ENCODE measurements at places on chromosomes 5 and 9.

DNA sequence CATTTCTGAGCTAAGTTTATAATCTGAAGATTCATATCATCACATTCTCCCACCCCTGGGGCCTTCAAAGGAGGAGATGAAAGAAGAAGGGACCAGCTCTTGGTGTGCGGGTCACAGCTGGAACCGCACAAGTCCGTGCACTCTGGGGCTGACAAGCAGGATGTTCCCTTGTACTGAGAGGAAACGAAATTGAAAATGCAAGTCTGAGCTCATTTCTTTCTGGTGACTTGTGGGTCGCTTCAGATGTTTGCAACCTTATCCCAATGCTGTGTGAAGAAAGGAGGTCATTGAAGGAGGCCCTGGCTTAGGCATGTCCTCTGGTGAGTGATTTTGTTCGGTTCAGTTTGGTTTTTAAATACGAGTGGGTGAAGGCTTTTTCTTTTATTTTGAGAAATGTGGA, 59.6 kb downstream of the C9orf152 start:
- DNase-seq = peak; percentile 45

DNA sequence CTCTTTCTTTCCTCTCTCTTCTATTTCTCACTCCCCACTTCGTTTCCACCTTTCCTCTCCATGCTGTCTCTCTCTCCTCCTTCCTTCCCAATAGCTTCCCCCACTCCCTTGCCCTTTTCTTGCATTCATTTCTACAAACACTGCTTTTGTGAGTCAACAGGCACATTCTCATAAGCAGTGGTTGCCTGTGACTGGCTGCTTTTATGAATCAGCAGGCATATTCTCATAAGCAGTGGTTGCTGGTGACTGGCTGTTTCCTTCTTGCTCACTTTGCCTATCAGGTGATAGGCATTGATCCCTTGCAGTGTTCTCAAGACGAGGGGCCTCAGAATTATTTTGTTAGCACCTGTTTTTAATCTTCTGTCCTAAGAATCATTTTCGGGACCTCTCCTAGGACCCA, 116.1 kb upstream of the ACTBL2 start:
- DNase-seq = no peak

GRCh38 chr9:4840018-4840417, 47.3 kb downstream of the RCL1 start:
- DNase-seq = no peak

- DNase-seq = no peak
Observed at GRCh38 chr9:3181049-3181953, 337.4 kb upstream of the PUM3 start.

DNA sequence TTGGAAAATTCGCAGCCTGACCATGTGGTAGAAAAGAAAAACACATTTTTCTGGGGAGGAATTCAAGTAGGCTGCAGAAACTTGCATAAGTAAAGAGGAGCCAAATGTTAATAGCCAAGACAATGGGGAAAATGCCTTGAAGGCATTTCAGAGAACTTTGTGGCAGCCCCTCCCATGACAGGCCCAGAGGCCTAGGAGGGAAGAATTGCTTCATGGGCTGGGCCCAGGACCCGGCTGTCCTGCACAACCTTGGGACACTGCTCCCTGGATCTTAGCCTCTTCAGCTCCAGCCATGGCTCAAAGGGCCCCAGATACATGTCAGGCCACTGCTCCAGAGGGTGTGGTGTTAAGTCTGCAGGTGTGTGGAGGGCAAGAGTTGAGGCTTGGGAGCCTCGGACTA, 158.6 kb downstream of the OSTF1 start:
- DNase-seq = no peak

DNA sequence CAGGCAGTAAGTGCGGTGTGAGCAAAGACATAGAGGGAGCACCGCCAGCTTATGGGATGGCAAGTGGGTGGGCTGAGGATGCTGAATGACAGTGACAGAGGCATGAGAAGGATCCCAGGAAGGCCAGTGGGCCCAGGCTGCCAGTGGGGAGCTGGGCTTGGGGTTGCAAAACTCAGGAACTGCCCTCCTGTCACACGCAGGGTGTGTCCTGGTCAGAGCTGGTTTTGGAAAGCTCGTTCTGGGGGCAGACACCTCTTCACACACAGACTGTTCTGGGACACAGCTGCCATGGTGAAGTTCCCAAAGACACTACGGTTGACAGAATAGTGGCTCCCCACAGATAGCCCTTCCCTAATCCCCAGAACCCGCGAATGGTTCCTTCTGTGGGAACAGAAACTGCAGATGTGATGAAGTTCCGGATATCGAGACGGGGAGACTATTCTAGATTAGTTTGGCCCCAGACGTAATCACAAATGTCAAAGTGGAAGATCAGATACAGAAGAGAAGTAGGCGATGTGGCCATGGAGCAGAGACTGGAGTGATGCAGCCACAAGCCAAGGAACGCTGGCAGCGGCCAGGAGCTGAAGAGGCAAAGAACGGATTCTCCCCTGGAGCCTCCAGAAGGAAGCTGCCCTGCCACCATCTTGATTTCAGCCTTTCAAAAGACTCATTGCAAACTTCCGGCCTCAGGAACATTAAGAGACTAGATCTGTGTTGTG, 159.0 kb downstream of the COL23A1 start:
- no peak for DNase-seq

- DNase-seq = no peak
Observed at GRCh38 chr5:101123363-101123762, 220.3 kb upstream of the ST8SIA4 start.

DNA sequence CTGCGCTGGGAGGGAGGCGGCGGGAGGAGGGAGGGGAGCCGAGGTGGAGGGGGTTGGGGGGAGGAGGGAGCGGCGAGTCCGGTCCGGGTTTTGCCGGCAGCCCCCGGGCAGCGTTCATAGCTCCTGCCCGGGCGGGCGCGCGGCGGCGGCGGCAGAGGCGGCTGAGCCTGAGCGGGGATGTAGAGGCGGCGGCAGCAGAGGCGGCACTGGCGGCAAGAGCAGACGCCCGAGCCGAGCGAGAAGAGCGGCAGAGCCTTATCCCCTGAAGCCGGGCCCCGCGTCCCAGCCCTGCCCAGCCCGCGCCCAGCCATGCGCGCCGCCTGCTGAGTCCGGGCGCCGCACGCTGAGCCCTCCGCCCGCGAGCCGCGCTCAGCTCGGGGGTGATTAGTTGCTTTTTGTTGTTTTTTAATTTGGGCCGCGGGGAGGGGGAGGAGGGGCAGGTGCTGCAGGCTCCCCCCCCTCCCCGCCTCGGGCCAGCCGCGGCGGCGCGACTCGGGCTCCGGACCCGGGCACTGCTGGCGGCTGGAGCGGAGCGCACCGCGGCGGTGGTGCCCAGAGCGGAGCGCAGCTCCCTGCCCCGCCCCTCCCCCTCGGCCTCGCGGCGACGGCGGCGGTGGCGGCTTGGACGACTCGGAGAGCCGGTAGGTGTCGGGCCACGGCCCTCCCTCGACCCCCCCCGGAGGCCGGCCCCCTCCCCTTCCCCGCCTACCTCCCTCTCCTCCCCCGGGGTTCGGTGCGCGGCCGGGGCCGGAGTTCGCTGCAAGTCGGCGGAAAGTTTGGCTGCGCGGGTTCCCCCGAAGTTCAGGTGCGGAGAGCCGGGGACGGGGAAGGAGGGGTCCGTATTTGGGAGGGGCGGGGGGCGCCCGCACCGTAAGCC, at the start of gene CXXC5:
Gene CXXC5 (plus strand): TSS at position 145 of the 877 bp plus-strand sequence. CDS start 32,175 bp downstream, outside the sequence.
- peak; percentile 43 for DNase-seq

GRCh38 chr5:68720884-68721610, 372.8 kb upstream of the SLC30A5 start:
- DNase-seq = no peak

DNA sequence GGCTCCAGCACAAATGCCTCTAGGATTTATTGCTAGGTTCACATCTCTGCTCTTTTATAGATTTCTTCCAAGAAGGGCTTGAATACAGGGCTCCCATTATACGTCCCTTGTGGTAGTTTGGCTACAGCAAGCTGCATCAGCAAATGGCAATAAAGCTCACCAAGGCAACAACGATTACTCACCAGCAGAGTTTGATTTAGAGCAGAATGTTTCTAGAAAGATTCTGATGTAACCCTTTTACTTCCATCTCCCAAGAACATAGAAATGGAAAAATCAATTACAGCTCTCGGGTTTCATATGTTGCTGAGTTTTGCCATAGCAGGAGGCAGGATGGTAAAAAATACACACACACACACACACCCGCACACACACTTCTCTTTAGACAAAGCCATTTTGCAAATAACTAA, 124.2 kb upstream of the TNPO1 start:
- DNase-seq = no peak

- DNase-seq = no peak
Observed at GRCh38 chr5:39555788-39556187, 131.0 kb upstream of the DAB2 start.

Measured in CD4-positive, alpha-beta T cell treated with Interleukin-2 at 100 ng/mL for 4 hours (primary cell).